ENCODE measurements at places on chromosomes 4 and X. TPM values are rescaled to one million over a fixed set of nuclear protein-coding genes. Genes with fewer than 3 reads are reported as not detected.

- peak; percentile 9 for DNase-seq
Observed at GRCh38 chrX:36867143-36867542, 141.0 kb upstream of the FAM47C start.

GRCh38 chrX:17788439-17788838 is 51.1 kb downstream of the SCML1 start:
- DNase-seq = peak; percentile 8

GRCh38 chrX:47796433-47796906 is 40.2 kb upstream of the ZNF81 start:
- peak; percentile 55 for DNase-seq

DNA sequence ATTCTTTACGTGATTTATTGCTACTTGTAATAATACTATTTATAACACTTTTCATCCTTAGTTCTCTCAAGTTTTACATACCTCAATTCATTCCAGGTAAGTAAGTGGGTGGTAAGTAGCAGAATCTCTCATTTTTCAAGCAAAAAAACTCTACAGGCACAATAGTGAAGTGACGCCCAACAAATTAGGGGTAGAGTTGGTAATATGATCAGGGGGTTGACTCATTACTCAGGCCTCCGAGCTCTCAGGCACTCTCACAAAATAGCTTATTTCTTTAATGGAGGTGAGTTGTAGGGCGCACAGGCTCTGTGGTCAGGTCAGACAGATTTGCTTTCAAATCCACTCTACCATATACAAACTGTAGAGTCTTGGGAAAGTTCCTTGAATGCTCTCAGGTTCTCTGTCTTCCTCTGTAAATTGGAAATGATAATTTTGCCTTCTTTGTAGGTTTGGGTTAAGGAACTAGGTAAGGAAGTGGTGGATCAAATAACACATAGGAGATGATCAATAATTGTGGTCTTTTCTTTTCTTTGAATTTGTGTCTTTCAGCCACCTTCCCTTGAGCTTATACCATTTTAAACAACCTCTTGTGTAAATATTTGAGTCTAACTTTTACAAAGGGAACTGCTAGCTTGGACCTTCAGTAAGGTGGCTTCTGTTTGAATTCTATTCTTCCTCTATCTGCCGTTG is 134.9 kb upstream of the LEF1 start:
- DNase-seq = peak; percentile 15

- no peak for DNase-seq
Observed at GRCh38 chr4:54493862-54494261, 163.9 kb upstream of the KIT start.

GRCh38 chr4:48073567-48074103 is 57.1 kb downstream of the NIPAL1 start:
- DNase-seq = no peak

DNA sequence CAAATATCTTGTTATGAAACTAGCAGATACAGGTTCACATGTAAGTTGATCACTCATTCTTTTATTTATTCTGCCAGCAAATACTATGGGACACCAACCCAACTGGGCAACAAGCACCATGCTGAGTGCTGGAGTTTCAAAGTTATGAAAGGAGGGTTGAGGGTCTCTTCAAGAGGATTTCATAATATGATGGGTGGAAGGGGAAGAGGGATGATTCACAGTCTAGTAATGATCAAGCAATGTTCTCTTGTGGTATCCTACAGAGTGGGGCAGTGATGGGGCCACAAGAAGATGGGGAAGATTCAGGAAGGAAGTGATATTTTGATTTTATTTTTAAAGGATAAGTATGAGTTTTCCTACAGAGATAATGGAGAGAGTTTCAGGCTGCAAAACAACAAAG is 46.2 kb upstream of the TXK start:
- DNase-seq = no peak

- no peak for DNase-seq
Observed at GRCh38 chr4:189060104-189060503, 880.6 kb upstream of the FRG1 start.

GRCh38 chr4:185358514-185358913 is 37.2 kb downstream of the LRP2BP start:
- no peak for DNase-seq

- no peak for DNase-seq
Observed at GRCh38 chr4:1648962-1649361, 35.2 kb downstream of the FAM53A start.

DNA sequence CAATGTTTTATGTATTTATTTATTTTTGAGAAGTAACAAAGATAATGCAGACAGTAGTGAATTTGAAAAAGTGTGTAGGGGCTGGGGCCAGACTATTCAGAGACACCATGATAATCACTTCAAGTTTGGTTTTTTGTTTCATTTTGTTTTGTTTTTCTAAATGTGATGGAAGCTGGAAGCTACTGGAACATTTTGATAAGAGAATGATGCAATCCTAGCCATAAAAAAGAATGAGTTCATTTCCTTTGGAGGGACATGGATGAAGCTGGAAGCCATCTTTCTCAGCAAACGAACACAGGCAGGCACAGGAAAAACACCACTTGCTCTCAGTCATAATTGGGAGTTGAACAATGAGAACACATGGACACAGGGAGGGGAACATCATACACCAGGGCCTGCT is 706.6 kb upstream of the EPHA5 start:
- DNase-seq = no peak

- no peak for DNase-seq
Observed at GRCh38 chr4:172780566-172781081, 388.0 kb upstream of the GALNT7 start.

DNA sequence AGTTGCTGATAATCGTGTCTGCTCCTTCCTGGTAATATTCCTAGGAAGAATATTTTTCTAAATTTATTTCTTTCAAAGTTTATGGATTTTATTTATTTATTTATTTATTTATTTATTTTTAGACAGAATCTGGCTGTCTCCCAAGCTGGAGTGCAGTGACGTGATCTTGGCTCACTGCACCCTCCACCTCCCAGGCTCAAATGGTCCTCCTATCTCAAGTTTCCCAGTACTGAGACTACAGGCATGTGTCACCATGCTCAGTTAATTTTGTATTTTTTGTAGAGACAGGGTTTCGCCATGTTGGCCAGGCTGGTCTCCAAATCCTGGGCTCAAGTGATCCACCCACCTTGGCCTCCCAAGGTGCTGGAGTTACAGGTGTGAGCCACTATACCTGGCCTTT is 48.9 kb downstream of the PDLIM5 start:
- DNase-seq = no peak

DNA sequence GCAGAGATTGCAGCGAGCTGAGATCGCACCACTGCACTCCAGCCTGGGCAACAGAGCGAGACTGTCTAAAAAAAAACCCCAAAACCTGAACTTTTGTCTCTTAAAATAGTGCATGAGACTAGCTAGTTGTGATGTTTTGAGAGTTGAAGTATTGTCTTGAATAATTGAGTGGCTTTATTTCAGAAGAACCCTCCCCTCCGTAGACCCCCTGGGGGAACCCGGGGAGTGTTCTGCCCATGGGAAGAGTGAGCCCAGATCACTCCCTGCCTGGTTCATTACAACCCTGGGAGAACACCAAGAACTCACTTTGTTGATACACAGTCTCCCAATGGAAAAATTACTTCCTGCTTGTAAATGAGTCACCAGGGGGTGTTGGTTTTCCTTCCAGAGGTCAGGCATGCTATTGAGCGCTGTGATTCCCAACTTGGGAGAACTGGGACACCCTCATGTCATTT is 65.3 kb upstream of the SHISA3 start:
- no peak for DNase-seq

GRCh38 chr4:173661001-173661400 is 131.0 kb upstream of the HAND2 start:
- DNase-seq = no peak

DNA sequence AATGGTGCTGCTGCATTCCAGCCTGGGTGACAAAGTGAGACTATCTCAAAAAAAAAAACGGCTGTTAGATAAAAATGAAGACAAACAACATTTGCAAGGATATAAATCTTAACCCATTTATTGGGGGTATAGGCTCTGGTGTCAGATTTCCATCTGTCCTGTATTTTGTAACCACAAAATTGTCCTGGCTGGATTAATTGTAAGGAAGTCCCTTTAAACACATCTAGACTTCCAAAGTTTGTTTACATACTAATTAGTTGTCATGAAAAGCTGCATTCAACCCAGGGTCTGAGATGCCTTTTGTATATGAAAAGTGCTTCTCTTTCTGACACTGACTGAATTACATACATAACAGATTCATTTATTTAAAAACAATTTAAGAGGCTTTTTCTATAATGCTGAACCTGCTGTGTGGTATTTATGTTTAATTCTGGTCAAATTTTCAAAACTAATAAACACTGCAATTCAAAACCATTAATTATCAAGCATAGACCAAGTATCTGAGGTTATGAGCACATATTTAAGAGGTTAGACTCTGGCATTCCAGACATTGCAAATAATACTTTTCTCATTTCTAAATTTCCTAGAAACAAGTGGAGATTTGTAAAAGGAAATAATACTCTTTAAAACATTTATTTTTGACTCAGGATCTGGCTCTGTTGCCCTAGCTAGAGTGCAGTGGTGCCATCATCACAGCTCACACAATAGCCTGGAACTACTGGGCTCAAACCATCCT is 17.5 kb upstream of the UGDH start:
- no peak for DNase-seq

GRCh38 chr4:24559889-24560288 is 24.5 kb downstream of the DHX15 start:
- DNase-seq = no peak

GRCh38 chrX:125306335-125306866 is 13.3 kb upstream of the TEX13C start:
- DNase-seq = no peak

DNA sequence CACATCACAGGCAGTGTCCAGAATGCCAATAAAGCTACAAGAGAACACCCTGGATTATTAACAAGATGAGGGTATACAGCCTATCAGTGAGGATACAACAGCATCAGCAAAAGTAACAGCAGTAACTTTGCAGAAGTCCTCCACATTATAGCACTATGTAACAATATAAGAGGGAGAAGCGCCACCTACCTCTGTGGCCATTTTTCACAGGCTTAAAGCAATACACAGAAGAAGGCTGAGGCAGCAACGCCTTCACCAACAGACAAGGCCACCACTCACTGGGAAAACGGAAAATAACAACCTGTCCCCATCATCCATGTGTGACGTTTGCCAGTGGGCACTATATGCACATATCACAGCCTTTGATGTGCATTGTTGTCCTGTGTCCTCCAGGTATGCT is 12.5 kb downstream of the RTL8B start:
- no peak for DNase-seq

DNA sequence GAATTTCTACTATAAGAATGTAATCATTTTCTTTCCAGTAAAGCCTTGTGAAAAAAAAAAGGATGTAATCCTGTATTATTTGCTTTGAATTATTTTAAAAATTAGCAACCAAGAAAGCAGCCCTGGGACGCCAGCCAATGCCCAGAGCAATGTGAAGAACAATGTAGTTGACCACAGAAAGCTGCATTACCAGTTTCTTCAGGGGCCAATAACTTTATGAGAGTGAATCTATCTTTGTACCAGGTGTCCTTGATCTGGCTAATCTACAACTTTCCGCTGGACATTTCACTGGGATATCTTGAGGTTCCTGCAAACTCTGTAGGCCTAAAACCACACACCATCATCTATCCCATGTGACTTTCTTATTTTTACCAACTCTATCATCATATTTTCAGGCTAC is 7.6 kb upstream of the KLHL2 start:
- peak; percentile 88 for DNase-seq

DNA sequence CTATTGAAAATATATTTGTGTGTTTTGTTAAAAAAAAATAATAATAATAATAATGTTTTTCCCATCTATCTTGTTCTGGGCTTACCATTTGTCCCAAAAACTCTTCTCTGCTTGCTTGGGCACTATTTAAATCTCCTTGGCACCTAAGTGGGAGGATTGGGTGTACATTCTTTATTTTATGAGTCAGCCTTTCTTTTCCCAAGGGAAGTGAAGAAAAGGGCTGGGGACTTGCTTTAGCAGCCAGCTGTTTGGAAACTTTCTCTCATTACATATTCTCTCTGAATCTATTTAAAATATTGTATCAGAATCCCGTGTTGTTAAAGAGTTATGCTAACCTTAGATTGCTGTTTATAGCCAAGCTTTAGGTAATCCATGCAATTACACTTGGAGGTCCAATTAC is 2332.4 kb downstream of the ARAP2 start:
- DNase-seq = no peak

DNA sequence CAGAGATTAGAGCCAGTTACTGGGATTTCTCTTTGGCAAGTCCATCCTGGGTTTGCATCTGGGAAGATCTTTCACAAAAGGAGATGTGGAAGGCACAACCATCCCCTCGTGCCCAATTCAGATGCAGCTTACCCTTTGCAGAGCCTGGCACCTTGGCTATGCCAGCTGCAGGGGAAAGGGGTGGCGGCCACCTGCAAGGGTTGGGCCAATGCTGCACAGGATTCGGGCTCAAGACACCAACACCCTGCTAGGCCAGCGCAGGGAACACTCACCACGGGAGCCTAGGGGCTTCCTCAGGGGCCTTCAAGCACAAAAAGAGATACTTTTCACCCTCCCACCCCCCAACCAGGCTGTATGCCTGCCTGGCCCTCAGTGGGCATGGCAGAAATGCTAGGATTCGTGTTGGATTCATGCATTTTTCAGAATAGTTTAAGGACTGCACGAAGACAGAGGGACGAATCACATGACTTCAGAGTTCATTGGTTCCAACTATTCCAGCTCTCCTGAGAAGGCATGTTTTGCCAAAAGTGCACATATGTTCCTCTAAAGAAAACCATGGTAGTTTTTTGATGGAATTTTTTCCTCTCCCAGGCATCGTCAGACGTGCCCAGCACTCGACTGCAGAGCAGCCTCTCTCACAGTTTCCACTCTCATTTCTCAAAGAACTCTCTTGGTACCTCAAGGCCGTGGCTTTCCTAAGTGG is 94.4 kb downstream of the PHKA2 start:
- DNase-seq = no peak

DNA sequence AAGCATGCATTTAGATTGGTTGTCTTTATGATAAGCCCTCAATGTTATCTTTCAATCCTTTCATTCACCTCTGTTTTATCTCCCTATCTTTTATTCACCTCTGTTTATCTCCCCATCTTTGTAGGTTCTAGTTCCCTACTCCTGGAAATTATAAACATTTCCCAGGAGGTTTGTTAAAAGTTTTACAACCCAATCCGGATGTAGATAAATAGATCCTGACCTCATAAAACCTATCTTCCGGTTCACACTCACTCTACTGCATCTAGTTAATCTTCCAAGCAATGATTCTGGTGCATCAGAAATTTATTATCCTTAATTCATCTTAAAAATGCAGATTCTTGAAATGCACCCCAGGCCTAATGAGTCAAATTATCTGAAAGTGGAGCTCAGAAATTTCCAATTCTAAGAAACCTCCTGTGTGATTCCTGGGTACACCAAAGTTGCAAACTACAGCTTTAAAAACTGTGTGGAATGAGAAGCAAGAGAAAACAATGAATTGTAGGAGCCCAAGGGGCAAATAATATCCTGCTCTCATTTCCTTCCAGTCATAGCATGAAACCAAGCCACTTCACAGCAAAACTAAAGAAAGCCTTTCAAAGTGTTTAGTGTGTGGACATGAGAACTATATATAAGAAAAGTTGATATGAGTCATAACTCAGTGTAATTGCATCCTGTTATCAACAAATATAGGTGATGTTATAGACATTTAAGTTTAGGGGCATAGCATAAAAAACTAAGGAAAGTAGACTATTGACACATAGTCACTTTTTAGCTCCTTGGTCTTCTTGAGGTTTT is 51.1 kb upstream of the UGT8 start:
- no peak for DNase-seq

LAS1L gene
- total RNA-seq = 37.2 TPM

FABP2 gene
- not detected for total RNA-seq

GPR173 gene
- 1.7 TPM for total RNA-seq

HERC5 gene
- 0.67 TPM for total RNA-seq

DAPP1 gene
- 54.8 TPM for total RNA-seq

RAB39B gene
- total RNA-seq = 2.7 TPM

TCEAL6 gene
- total RNA-seq = not detected

NPY1R gene
- not detected for total RNA-seq

Measured in mammary epithelial cell (primary cell).